ENCODE measurements at places on chromosomes 13 and 19.

DNA sequence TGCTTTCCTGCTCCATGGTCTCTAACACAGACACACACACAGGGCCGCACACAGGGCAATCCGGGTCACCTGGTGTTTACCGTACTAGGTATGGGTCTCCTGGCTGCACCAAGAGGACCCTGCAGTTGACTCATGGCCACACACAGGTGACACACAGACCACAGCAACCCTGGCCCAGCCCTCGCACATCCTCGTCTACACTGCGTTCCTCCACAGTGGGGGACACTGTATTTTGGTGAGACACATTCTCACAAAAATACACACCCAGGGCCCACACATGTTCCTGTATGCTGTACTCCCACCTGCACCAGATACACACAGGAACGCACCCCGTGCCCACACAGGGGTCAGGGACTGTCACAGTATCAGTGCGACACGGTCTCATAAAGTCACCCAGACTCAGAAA, 12.8 kb downstream of the PDE4A start:
- DNase-seq = no peak

DNA sequence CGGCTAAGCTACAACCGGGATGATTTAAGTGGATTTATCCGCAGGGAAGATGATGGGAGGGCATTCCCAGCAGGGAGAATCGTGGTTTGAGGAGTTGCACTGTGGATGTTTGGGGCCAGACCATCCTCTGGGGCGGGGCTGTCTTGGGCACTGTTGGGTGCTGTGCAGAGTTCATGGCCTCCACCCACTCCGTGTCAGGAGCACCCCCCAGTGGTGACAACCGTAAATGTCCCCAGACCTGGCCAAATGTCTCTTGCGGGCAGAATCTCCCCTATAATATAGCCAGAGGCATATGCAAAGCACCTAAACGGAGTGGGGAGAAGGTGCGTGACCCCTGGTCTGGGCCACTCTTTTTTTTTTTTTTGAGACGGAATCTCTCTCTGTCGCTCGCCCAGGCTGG, 40.2 kb downstream of the SMIM24 start:
- DNase-seq = no peak

DNA sequence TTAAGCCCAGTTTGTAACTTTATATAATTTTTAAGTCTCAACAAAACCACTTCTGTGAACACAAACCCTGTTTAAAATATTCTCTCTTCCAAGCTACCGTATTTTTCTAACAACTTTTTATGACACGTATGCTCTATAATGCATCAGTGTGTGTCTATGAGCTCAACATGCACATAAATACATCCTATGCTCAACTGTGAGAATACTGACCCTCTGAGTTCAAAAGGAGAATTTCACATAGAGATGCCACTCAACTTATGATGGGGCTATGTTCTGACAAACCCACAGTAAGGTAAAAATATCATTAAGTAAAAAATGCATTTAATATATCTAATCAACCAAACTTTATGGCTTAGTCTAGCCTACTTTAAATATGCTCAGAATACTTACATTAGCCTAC, 1139.7 kb upstream of the SPRY2 start:
- no peak for DNase-seq

DNA sequence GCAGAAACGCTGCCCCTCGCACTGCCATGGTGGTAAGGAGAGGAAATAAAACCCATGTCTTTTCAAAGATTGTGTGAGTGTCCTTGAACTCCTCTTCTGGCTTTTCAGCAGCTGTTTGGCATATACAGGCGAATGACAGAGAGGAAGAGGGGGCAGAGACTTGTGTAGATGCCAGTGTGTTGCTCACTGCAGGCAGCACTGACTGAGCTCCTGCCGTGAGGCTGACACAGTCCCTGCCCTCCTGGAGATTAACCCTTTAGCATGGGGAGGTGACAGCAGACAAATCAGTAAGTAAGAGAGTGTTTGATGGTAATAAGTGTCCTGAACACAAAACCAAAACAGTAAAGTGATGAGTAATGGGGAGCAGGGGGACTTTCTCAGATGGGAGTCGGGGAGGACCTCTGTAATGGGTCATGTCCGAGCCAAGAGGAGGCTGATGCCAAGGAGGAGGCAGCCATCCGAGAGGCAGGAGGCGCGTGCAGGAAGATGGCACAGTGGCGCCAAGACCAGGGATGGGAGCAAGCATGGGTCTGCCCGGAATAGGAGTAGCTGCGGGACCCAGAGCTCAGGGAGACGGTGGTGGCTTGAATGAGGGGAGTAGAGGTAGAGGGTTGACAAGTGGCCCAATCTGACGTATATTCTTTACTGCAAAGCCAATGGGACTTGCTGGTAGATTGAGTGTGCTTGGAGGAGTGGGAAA, 182.2 kb downstream of the FOXO1 start:
- no peak for DNase-seq

DNA sequence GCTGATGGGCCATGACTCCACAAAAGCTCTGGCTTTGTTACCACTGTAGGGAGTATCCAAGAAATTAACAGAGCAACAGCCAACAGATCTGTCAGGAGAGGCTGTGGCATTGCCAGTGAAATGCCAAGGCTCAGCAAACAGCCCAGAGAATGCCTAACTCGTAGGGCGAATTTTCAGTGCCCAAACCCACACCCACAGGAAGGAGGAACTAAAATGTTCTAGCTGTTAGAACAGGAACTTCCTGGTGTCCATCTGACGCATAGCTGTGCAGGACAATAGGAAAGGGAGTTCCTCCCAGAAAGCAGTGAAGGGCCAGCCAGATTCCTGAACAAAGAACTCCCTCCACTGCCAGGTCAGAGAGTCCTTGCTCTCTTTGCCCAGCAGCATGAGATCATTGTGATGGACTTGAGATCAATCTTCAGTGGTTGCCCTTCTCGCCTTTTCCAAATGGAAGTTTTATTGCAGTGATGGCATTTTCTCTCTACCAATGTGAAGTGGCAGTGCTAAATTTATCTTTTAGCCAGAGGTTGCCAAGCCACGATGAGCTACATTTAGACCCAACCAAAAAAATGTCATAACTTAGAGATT, 224.2 kb upstream of the STARD13 start:
- no peak for DNase-seq
